Fibroblast of the conjunctiva (primary cell): ENCODE measurements at places on chromosomes 5 and 9.

DNA sequence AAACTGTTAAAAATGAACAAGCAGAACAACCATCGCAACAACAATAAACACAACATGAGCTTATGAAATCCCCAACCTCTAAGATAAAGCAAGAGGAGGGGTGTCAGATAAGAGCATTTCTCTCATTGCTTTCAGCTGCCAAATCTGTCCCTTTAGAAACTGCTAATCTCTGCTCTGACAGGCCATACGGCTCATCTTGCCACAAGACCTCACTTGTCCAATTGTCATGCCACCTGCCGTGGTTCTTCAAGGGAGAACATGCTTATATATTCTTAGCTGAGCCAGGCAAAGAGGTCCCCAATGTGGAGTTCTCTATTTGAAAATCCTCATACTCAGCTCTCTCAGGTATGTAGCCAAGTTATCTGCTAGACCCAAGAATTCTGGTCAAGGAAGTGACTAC lies 405.0 kb upstream of the TNC start:
- no peak for DNase-seq

GRCh38 chr9:97501177-97501971 lies at the start of gene TMOD1:
Gene TMOD1, plus strand, starts transcription at chr9:97501666. Its CDS starts 22,523 bp downstream, at chr9:97524189.
- no peak for DNase-seq

DNA sequence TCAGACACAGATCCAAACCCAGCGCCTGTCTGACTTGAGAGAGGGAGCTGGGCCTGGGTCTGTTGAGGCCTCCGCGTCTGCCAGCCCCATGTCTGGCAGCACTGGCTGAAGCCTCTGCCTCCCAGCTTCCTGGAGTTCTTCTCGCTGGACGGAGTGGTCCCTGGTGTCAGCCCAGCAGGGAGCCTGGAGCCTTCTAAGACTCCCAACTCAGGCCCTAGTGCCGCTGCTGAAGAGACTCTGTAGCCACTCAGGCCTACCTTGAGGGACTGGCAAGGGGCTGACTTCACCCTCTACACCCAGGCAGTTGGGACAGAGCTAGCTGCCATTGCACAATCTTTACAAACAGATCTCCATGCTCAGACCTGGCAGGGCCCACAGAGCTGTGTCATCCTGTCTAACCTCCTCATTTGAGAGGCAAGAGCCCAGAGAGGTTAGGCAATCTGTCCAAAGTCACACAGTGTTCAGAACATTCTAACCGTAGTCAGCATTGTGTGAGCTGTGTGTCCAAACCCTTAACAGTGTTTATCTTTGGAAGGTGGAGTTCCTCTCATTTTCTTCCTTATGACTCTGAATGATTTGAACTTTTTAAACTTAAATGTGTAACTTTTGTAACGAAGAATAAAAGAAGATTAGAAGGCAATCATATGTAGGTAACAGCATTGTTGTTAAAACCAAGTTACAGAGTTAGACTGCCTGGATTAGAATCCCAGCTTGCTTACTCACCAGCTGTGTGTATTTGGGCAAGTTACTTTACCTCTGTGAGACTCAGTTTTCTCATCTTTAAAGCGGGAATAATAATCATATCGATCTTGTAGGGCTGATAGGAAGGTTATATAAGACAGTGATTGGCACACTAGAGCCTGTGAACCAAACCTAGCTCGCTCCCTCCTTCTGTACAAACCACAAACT lies 4.6 kb upstream of the DUSP1 start:
- DNase-seq = peak; percentile 91

DNA sequence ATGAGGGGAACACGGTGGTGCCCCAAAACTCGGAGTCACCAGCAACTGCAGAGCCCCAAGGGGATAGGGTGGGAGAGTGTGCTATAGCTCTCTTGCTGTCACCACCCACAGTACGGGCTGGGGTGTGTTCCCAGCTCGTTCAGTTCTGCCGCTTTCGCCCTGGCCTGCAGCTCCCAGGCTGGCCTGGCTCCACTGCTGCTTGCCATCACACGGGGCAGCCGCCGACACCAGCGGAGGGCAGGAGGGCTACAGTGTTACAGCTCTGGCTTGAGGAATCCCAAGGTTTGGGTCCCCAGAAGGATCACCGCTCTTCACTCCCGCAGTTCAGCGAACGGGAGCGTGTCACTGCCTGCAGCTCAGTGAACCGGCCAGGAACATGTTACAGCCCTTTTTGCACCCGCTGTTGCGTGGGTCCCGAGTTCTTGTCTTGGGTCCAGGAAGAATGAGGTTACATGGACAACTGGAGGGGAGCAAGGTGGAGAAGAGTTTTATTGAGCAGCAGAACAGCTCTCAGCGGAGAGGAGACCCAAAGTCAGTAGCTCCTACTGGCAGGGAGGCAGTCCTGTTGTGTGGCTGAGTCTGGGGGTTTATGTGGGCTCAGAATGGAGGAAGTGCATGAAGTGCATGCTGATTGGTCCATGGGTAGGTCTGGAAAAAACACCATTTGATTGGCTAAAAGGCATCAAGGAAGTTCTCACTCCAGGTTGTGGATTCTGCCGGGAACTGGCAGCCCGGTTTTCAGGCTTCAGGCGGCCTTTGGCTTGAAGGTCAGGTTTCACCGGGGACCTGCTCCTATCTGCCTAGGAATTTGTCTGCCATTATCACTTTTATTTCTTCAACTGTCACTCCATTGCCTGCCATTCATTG lies 113.4 kb downstream of the EHMT1 start:
- no peak for DNase-seq

GRCh38 chr5:143418140-143418866 lies 14.8 kb upstream of the NR3C1 start:
- DNase-seq = no peak

GRCh38 chr5:62585751-62586150 lies 7.1 kb downstream of the LRRC70 start:
- DNase-seq = no peak

DNA sequence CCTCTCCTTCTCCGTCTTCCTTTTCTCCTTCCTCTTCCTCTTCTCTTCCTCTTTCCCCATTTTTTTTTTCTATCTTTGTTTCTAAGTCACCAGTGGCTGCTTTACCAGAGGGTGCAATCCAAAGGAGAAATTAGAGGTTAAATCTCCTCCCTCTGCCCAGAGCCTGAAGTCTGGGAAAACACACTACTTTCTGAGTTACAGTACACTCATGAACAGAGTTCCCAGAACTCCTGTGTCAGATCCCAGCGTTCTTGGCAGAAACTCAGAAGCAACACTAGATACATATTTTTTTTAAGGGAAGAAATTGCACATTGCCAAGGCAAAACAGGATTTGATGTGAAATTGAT lies 189.0 kb downstream of the SNCAIP start:
- no peak for DNase-seq

DNA sequence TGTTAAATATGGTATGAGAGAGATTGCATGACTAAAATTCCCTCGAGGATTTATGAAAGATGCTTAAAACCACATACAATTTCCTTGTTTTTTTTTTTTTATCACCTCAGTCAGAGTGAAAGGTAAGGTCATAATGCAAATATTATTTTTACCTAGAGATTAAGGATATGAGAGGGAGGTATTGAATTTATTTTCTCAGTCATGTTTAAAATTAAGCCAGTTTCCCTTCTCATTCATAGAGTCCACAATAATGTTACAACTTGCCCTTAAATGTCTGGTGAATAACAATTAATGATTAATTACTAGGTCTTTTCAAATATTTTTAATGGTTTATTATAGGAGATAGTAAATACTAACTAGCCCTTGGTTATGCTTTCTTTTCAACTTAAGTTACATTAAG lies 144.9 kb upstream of the HAPLN1 start:
- no peak for DNase-seq

DNA sequence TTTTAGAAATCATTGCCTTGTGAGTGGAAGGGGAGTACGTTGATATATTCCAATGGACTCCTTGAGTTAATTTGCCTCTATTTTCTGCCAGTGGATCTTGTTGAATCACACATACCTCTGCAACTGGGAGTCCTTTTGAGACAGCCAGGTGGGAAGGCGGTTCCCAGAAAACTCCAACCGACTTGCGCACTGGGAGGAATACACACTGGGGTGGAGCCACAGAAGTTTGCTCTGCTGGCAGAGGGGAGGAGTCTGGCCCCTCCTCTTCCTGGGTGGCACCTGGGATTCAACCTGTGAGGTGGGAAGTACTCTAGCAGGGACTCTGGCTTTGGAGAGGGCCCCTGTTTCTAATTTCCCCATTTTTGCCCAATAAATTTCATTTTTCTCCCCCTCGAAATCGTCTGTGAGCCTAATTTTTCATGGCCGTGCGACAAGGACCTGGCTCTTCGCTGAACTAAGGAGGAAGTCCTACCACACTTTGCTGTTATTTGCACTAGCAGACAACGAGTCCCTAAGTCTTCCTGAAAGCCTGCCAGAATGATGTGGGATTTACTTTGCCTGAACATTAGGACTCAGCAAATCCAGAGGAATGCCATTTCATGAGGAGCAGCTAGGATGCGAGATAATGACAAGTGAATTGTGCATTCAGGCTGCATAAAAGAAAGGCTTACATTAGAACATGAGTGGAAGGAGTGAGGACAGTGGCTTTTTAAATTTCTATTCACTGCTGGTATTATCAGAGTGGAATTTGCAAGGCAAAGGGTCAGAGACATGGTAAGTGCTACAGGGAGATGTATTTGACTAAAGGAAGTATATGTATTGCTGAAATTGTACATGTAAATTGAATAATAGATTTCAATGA lies 67.2 kb downstream of the PRLR start:
- no peak for DNase-seq

- DNase-seq = peak; percentile 61
Observed at GRCh38 chr5:150589862-150590601, 50.4 kb upstream of the SYNPO start.

GRCh38 chr5:82991678-82992323 lies 85.4 kb downstream of the TMEM167A start:
- DNase-seq = no peak

DNA sequence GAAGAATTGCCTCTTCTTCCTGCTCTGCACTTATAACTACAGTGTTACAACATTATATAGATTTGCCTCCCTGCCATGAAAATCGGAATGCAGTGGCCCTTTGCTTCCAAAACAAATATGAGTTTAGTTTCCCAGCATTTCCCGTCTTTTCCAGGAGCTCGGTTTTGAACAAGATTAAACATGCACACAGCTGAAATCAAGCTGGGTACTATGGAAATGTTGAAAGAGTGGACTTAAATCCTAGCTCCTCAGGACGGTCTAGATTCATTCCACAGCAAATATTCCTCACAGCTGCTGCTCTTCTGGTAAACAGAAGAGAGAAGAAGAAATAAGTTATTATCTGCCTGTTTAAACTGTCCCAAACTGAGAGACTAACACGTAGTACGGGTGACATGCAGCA lies 161.4 kb downstream of the PIK3R1 start:
- no peak for DNase-seq

- DNase-seq = no peak
Observed at GRCh38 chr5:5652181-5652580, 229.7 kb downstream of the ICE1 start.

- DNase-seq = no peak
Observed at GRCh38 chr5:96176022-96176421, 214.4 kb upstream of the ELL2 start.

GRCh38 chr9:86408121-86408520 lies 53.9 kb upstream of the TUT7 start:
- DNase-seq = no peak

DNA sequence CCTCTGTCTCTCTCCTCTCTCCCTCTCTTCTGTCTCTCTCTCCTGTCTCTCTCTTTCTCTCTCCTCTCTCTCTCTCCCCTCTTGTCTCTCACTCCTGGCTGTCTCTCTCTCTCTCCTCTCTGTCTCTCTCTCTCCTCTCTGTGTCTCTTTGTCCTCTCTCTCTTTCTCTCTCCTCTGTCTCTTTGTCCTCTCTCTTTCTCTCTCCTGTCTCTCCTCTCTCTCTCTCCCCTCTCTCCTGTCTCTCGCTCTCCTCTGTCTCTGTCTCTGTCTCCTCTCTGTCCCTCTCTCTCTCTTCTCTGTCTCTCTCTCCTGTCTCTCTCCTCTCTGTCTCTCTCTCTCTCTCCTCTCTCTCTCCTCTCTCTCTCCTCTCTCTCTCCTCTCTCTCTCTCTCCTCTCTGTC lies 25.0 kb downstream of the STK32A start:
- DNase-seq = no peak

DNA sequence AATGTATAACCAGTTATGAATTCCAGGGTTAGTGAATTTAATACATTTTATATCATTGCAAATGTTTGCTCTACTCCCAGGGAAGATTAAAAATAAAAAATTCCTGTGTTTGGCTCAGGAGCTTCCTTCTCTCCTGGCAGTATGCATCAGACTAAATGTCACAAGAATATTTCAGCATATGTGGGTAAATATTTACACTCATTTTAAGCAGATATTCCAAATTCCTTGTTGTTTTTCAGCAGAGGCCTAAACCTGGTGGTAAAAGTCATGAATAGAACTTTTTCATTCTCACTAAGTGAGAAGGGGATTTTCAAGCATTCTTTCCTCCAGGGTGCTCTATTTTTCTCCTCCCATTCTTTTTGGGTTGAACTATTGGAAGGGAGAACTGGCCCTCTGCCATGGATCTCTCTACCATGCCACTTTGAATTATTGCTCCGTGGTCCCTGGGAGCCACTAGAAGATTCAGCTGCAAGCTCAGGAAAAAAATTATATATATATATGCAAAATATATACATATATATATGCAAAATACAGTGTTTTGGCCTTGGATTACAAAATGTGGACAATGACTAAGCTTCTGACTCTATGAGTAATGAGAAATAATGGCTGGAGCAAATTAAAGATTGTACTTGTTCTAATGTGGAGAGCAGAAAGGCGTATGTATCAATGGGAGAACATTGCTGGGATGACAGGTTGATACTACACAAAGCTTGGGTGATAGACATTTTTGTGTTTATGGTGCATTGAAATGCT lies 180.6 kb upstream of the PAPPA start:
- DNase-seq = no peak

DNA sequence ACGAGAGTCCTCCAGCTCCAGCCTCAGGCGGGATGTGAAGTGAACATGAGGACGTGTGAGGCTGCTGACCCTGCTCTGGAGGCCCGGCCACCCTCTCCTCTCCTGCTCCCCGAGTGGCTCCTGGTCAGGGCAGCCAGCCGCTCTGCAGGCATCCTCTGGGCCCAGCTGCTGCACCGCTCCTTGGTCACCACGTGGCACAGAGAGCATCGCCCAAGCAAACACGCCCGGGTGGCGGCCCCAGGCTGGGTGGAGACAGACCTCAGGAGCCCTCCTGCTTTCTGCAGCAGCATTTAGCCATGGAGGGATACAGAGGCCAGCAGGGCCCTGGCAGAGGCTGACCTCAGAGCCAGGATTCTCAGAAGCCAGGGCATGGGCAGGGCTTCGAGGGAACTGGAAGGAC lies 69.7 kb upstream of the SARDH start:
- DNase-seq = no peak

- DNase-seq = no peak
Observed at GRCh38 chr9:129162497-129163197, 15.4 kb downstream of the IER5L start.

DNA sequence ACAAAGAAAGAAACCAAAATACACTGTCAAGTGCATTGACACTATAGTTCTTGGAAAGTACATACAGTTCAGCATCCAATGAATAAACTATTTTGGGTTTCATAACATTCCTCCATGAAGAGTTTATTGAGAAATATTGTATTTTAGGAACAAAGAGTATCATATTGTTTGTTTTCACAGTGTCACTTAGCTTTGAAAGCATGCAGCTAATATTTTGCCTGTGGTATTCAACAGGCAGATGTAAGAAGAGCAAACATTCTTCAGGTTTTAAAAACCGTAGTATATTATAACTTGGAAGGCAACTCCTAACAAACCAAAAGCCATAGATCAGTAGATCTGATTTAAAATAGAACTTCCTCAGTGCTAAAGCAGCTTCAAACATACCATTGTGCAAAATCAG lies 4.5 kb downstream of the PRELID2 start:
- peak; percentile 31 for DNase-seq
